ENCODE measurements at places on chromosomes 2 and 18. TPM values are rescaled to one million over a fixed set of nuclear protein-coding genes. Genes with fewer than 3 reads are reported as not detected.

The CREB1 gene
- total RNA-seq, result 79.6 TPM

The C2orf80 gene
- 0.25 TPM for total RNA-seq

The C1QL2 gene
- total RNA-seq, result not detected

The FMNL2 gene
- 81.4 TPM for total RNA-seq

The ABHD1 gene
- 0.74 TPM for total RNA-seq

The LRP1B gene
- 6.5 TPM for total RNA-seq

The SLC38A11 gene
- total RNA-seq, result 1.2 TPM
